ENCODE measurements at places on chromosomes 6 and 20.
A peak's percentile ranks its signal among the peaks of the same experiment; 100 is the strongest.

DNA sequence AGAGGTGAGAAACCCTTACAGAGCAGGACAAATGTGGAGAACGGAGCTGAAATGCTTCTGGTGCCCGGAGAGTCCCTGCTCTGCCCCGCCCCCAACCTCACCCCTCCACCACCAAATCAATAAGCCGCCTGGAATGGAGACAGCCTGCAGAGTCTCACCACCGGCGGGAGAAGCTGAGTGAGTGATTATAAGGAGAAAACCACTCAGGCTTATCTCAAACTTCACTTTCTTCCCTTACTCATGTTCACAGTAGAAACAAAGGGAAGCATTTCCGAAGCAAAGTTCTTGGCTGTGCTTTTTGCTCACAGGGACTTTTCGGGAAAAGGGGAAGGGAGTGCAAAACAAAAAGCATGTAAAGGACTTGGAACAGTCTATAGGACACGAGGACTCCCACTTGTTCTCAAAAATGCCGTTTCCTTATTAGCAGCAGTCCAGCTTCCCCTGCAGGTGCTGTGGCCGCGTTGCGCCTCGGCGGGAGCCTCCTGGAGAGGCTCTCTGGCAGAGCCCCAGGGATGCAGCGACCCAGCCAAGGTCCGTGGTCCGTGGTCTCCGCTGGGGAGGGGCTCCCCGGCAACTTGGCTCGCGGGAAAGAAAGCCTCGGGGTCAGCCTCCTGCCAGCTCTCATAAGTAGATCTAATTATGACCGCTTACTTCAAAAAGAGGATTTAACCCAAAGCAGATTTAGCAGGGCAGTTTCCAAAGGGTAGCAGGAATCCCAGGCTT is 64.8 kb upstream of the TMEM30A start:
- no peaks in the 10 kb centered on the region for H3K27me3 ChIP-seq
- H3K4me1 ChIP-seq = no peaks in the 10 kb centered on the region
- no peak for DNase-seq
- no peak overlapping the region for H3K27ac ChIP-seq

GRCh38 chr6:137426007-137426689 is 68.0 kb downstream of the OLIG3 start:
- no peaks in the 10 kb centered on the region for H3K27me3 ChIP-seq
- H3K4me1 ChIP-seq = peaks cover 13% of the 10 kb centered on the region
- H3K4me3 ChIP-seq = no peak overlapping the region
- H3K27ac ChIP-seq = no peak overlapping the region
- H3K36me3 ChIP-seq = no peaks in the 10 kb centered on the region
- no peak for DNase-seq

- no peak for DNase-seq
- no peaks in the 10 kb centered on the region for H3K36me3 ChIP-seq
- H3K4me3 ChIP-seq = no peak overlapping the region
- no peaks in the 10 kb centered on the region for H3K27me3 ChIP-seq
- no peaks in the 10 kb centered on the region for H3K4me1 ChIP-seq
These were observed 147.4 kb upstream of the BEND6 start for GRCh38 chr6:56807326-56807988.

- DNase-seq = no peak
- H3K27me3 ChIP-seq = no peaks in the 10 kb centered on the region
- H3K27ac ChIP-seq = no peak overlapping the region
- no peak overlapping the region for H3K4me3 ChIP-seq
- H3K4me1 ChIP-seq = no peaks in the 10 kb centered on the region
- peaks cover 4% of the 10 kb centered on the region for H3K36me3 ChIP-seq
These were observed 31.6 kb upstream of the KIF25 start for GRCh38 chr6:167965592-167966539.

DNA sequence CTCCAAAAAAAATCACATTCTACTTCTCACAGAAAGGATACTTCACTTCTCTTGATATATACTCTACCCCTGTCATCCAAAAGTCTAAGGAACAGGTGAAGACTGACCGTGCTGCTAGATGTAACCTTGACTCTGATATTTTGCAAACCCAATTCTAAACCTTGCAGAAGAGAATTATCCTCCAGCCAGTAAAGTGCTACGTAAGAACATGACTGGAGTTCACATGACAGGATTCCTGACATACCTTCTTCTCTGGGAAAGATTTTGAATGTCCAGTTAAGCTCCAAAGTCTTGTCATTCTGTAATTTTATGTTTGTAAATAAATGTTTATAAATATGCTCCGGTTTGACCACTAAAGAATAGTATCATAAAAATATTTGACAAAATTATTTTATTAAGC is 35.8 kb downstream of the BTBD9 start:
- H3K36me3 ChIP-seq = no peaks in the 10 kb centered on the region
- H3K4me1 ChIP-seq = no peaks in the 10 kb centered on the region
- DNase-seq = no peak
- no peak overlapping the region for H3K4me3 ChIP-seq

GRCh38 chr20:4894981-4895381 is 106.3 kb downstream of the SLC23A2 start:
- H3K27me3 ChIP-seq = no peaks in the 10 kb centered on the region
- H3K36me3 ChIP-seq = no peaks in the 10 kb centered on the region
- DNase-seq = no peak
- H3K4me1 ChIP-seq = no peaks in the 10 kb centered on the region
- H3K4me3 ChIP-seq = no peak overlapping the region

GRCh38 chr6:53647462-53648094 is 18.0 kb downstream of the KLHL31 start:
- peak overlapping the region; percentile 39 for H3K27ac ChIP-seq
- peak overlapping the region; percentile 7 for H3K4me3 ChIP-seq
- no peak for DNase-seq
- no peaks in the 10 kb centered on the region for H3K36me3 ChIP-seq
- H3K27me3 ChIP-seq = no peaks in the 10 kb centered on the region

GRCh38 chr6:8536122-8536521 is 100.8 kb upstream of the SLC35B3 start:
- no peaks in the 10 kb centered on the region for H3K27me3 ChIP-seq
- H3K36me3 ChIP-seq = no peaks in the 10 kb centered on the region
- DNase-seq = no peak
- no peak overlapping the region for H3K27ac ChIP-seq

- peaks cover 4% of the 10 kb centered on the region for H3K27me3 ChIP-seq
- no peaks in the 10 kb centered on the region for H3K4me1 ChIP-seq
- no peak overlapping the region for H3K4me3 ChIP-seq
- no peak for DNase-seq
These were observed 3.8 kb upstream of the APCDD1L start for GRCh38 chr20:58518896-58519593.

DNA sequence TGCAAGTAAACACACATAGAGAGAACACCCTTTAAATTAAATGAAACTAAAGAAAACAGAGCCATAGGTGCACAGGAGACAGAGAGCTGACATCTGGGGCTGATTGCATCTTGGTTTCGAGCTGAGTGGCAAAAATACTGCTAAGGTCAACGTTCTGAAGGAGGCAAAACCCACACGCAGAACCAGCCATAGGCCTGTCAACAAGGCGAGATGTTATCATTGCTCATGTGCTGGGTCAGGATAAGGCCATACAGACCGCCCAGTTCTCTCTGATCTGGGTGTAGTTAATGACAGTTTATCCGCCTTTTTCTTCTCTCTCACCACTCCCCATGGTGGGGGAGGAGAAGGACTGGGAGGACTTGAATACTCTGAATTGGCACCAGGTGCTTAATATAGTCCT is 4.5 kb upstream of the FAM110A start:
- H3K36me3 ChIP-seq = no peaks in the 10 kb centered on the region
- peak overlapping the region; percentile 49 for H3K27ac ChIP-seq
- peaks cover under 1% of the 10 kb centered on the region for H3K4me1 ChIP-seq
- no peak for DNase-seq
- H3K4me3 ChIP-seq = no peak overlapping the region

GRCh38 chr20:58576603-58576970 is 61.4 kb upstream of the APCDD1L start:
- no peaks in the 10 kb centered on the region for H3K4me1 ChIP-seq
- H3K27ac ChIP-seq = no peak overlapping the region
- H3K36me3 ChIP-seq = no peaks in the 10 kb centered on the region

GRCh38 chr20:9110365-9110764 is 41.5 kb downstream of the PLCB4 start:
- no peak for DNase-seq
- H3K36me3 ChIP-seq = no peaks in the 10 kb centered on the region
- H3K4me3 ChIP-seq = no peak overlapping the region
- H3K27ac ChIP-seq = no peak overlapping the region
- no peaks in the 10 kb centered on the region for H3K27me3 ChIP-seq

GRCh38 chr6:70531133-70531532 is 35.6 kb upstream of the SDHAF4 start:
- H3K27ac ChIP-seq = no peak overlapping the region
- H3K4me1 ChIP-seq = no peaks in the 10 kb centered on the region
- H3K4me3 ChIP-seq = no peak overlapping the region
- H3K36me3 ChIP-seq = no peaks in the 10 kb centered on the region

- no peak for DNase-seq
- no peaks in the 10 kb centered on the region for H3K27me3 ChIP-seq
- H3K36me3 ChIP-seq = no peaks in the 10 kb centered on the region
- no peaks in the 10 kb centered on the region for H3K4me1 ChIP-seq
These were observed 323.9 kb downstream of the GJA1 start for GRCh38 chr6:121759370-121759769.

- H3K36me3 ChIP-seq = peaks cover 3% of the 10 kb centered on the region
- H3K4me3 ChIP-seq = peak overlapping the region; percentile 66
- peak; percentile 30 for DNase-seq
- H3K27ac ChIP-seq = peak overlapping the region; percentile 63
These were observed 827 bp downstream of the E2F3 start for GRCh38 chr6:20402342-20403069.

DNA sequence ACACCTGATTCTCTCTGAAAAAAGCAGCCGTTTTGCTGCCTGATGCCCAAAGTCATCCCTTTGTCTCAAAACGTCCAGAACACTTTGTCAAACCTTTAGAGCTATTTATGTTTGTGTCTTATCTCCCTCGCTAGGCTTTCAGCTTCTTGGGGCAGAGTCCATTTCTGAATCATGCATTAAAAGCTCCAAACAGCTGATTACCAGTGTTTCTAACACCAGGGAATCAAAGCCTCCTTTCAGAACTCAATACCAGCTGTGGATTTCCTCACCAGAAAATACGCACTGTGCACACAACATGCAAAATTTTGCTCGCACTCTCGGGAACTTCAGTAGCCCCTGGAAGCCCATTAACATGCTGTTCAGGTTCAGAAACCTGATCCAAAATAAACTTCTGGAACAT is 333.3 kb downstream of the HACE1 start:
- no peaks in the 10 kb centered on the region for H3K27me3 ChIP-seq
- DNase-seq = no peak
- no peak overlapping the region for H3K4me3 ChIP-seq
- H3K36me3 ChIP-seq = no peaks in the 10 kb centered on the region

- no peaks in the 10 kb centered on the region for H3K36me3 ChIP-seq
- peak overlapping the region; percentile 89 for H3K27ac ChIP-seq
- peaks cover 51% of the 10 kb centered on the region for H3K4me1 ChIP-seq
- no peak overlapping the region for H3K4me3 ChIP-seq
- H3K27me3 ChIP-seq = no peaks in the 10 kb centered on the region
These were observed 2.4 kb upstream of the ZMYND8 start for GRCh38 chr20:47358672-47359529.

DNA sequence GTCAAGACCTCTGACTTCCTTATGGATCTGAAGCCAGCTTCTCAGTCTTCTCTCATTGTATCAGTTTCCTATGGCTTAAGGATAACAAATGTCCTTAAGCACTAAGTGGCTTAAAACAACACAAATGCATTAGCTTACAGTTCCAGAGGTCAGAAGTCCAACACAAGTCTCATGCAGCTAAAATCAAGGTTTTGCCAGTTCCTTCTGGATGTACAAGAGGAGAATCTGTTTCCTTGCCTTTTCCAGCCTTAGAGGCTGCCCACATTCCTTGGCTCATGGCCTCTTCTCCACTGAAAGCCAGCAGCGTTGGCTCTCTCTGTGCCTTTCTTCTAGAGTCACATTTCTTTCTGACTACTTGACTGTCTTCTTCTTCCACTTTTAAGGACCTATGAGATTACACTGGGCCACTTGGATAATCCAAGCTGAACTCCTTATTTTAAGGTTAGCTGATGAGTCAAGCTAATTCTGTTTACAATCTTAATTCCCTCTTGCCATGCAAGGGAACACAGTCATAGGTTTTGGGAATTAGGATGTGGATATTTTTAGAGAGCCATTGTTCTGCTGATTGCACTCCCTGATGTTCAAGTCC is 179.0 kb downstream of the BCAS1 start:
- DNase-seq = no peak
- no peaks in the 10 kb centered on the region for H3K27me3 ChIP-seq
- H3K4me1 ChIP-seq = peaks cover 17% of the 10 kb centered on the region
- H3K27ac ChIP-seq = no peak overlapping the region
- H3K36me3 ChIP-seq = no peaks in the 10 kb centered on the region

DNA sequence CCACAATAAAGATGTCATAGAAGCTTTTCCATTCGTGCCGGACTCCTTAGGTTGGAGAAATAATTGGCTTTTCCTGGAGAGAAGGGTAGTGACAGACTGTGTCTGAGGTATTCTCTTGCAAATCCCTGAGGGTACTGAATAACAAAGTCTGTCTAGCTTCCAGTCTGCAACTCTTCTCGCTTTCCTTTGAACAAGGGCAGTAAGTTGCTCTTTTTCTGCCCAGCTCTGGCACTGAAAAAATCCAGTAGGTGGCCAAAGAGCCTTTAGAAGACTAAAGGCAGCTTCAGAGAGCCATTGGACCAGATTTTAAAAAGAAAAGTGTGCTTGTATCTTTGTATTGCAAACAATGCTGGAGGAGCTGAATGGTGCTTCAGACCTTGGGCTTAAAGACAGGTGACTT is 20.7 kb upstream of the RREB1 start:
- no peaks in the 10 kb centered on the region for H3K36me3 ChIP-seq
- no peak overlapping the region for H3K27ac ChIP-seq
- DNase-seq = no peak
- H3K27me3 ChIP-seq = no peaks in the 10 kb centered on the region

- no peak for DNase-seq
- H3K36me3 ChIP-seq = no peaks in the 10 kb centered on the region
- no peak overlapping the region for H3K27ac ChIP-seq
- peaks cover 9% of the 10 kb centered on the region for H3K4me1 ChIP-seq
These were observed 18.4 kb upstream of the SPAG4 start for GRCh38 chr20:35597186-35597585.

GRCh38 chr20:41531518-41532275 is 86.5 kb downstream of the CHD6 start:
- no peaks in the 10 kb centered on the region for H3K27me3 ChIP-seq
- no peak overlapping the region for H3K27ac ChIP-seq
- no peak overlapping the region for H3K4me3 ChIP-seq
- peaks cover 4% of the 10 kb centered on the region for H3K36me3 ChIP-seq
- DNase-seq = no peak

GRCh38 chr20:36101192-36101591 is 53.3 kb upstream of the EPB41L1 start:
- no peak overlapping the region for H3K27ac ChIP-seq
- H3K4me3 ChIP-seq = no peak overlapping the region
- no peaks in the 10 kb centered on the region for H3K27me3 ChIP-seq
- H3K4me1 ChIP-seq = no peaks in the 10 kb centered on the region
- DNase-seq = no peak

- no peak for DNase-seq
- no peaks in the 10 kb centered on the region for H3K36me3 ChIP-seq
- no peak overlapping the region for H3K4me3 ChIP-seq
- H3K4me1 ChIP-seq = no peaks in the 10 kb centered on the region
These were observed 32.9 kb upstream of the LGSN start for GRCh38 chr6:63352544-63353285.

- H3K27me3 ChIP-seq = no peaks in the 10 kb centered on the region
- no peak for DNase-seq
- no peaks in the 10 kb centered on the region for H3K4me1 ChIP-seq
- no peak overlapping the region for H3K4me3 ChIP-seq
- no peaks in the 10 kb centered on the region for H3K36me3 ChIP-seq
These were observed 2.4 kb downstream of the CD93 start for GRCh38 chr20:23083553-23084220.
